ENCODE measurements at places on chromosomes 12 and 14.

GRCh38 chr12:101954676-101955075 lies 77.3 kb downstream of the DRAM1 start:
- DNase-seq, result no peak

GRCh38 chr12:64192644-64193444 lies 29.3 kb downstream of the KICS2 start:
- DNase-seq, result no peak

- DNase-seq, result no peak
Observed at GRCh38 chr12:52356762-52357580, 10.3 kb downstream of the KRT85 start.

GRCh38 chr14:105283028-105283427 lies 17.8 kb downstream of the BRF1 start:
- DNase-seq, result no peak
